ENCODE measurements at places on chromosomes 2 and 18. TPM values are rescaled to one million over a fixed set of nuclear protein-coding genes. Genes with fewer than 3 reads are reported as not detected.

Gene POU3F3
- 0.16 TPM for polyA plus RNA-seq

Gene MYO5B
- polyA plus RNA-seq, result 1.6 TPM

Gene CLASP1
- polyA plus RNA-seq, result 24.3 TPM

Gene TUBA3D
- 0.10 TPM for polyA plus RNA-seq

Gene ADCY3
- polyA plus RNA-seq, result 19.6 TPM

Gene TUBA4B
- 0.07 TPM for polyA plus RNA-seq

Gene FBXO41
- 1.8 TPM for polyA plus RNA-seq

Gene SAG
- polyA plus RNA-seq, result not detected

Gene RAPGEF4
- polyA plus RNA-seq, result 60.3 TPM

Gene CCDC85A
- 0.18 TPM for polyA plus RNA-seq

Gene ANKRD62
- polyA plus RNA-seq, result not detected

Gene GYPC
- 225 TPM for polyA plus RNA-seq

Gene PPP3R1
- polyA plus RNA-seq, result 68.4 TPM

Gene TRAPPC8
- polyA plus RNA-seq, result 13.1 TPM

Gene EPHA4
- polyA plus RNA-seq, result 6.4 TPM

Gene CHN1
- 11.9 TPM for polyA plus RNA-seq

Gene RDH14
- 20.0 TPM for polyA plus RNA-seq

Gene ZNF396
- polyA plus RNA-seq, result 3.8 TPM

Gene POTEC
- polyA plus RNA-seq, result not detected

Gene RGPD4
- not detected for polyA plus RNA-seq

Gene AKAIN1
- polyA plus RNA-seq, result 5.4 TPM

Gene KLF7
- 17.0 TPM for polyA plus RNA-seq

Gene NGEF
- 467 TPM for polyA plus RNA-seq

Gene PDE1A
- 6.3 TPM for polyA plus RNA-seq

Gene NEU4
- polyA plus RNA-seq, result not detected

Gene HOXD11
- not detected for polyA plus RNA-seq

Gene RGPD3
- polyA plus RNA-seq, result 0.13 TPM

Gene COLEC11
- polyA plus RNA-seq, result 155 TPM

Gene RNF138
- 10.0 TPM for polyA plus RNA-seq

Gene CUL3
- 80.8 TPM for polyA plus RNA-seq

Gene SIGLEC15
- polyA plus RNA-seq, result 0.17 TPM

Gene ALPI
- polyA plus RNA-seq, result not detected

Gene RBM45
- polyA plus RNA-seq, result 9.5 TPM

Gene DYNAP
- polyA plus RNA-seq, result not detected

Gene CD8B2
- polyA plus RNA-seq, result not detected

Gene NXPH2
- polyA plus RNA-seq, result not detected

Gene MYO7B
- 1.5 TPM for polyA plus RNA-seq

Gene GCG
- not detected for polyA plus RNA-seq

Gene PECR
- 8.2 TPM for polyA plus RNA-seq

Gene MC5R
- not detected for polyA plus RNA-seq

Gene SCN2A
- polyA plus RNA-seq, result 3.5 TPM

Gene IL1R2
- polyA plus RNA-seq, result 17.9 TPM

Gene IRS1
- polyA plus RNA-seq, result 14.5 TPM

Gene C1GALT1C1L
- 3.8 TPM for polyA plus RNA-seq

Gene TUBA3E
- polyA plus RNA-seq, result not detected

Gene TGFBRAP1
- polyA plus RNA-seq, result 6.2 TPM

Gene MEMO1
- 51.9 TPM for polyA plus RNA-seq

Gene FTCDNL1
- 3.8 TPM for polyA plus RNA-seq

Gene SPEG
- 40.1 TPM for polyA plus RNA-seq

Gene OSBPL6
- 1.2 TPM for polyA plus RNA-seq

Gene MRPL19
- 20.1 TPM for polyA plus RNA-seq

Gene TRABD2A
- polyA plus RNA-seq, result 1.4 TPM

Gene ELOA2
- polyA plus RNA-seq, result not detected

Gene NAT8
- polyA plus RNA-seq, result 0.10 TPM

Gene ERBB4
- polyA plus RNA-seq, result 0.17 TPM
